ENCODE measurements at places on chromosomes 3 and 15.

GRCh38 chr3:138438896-138439295 is 4.5 kb downstream of the ESYT3 start:
- DNase-seq, result no peak

DNA sequence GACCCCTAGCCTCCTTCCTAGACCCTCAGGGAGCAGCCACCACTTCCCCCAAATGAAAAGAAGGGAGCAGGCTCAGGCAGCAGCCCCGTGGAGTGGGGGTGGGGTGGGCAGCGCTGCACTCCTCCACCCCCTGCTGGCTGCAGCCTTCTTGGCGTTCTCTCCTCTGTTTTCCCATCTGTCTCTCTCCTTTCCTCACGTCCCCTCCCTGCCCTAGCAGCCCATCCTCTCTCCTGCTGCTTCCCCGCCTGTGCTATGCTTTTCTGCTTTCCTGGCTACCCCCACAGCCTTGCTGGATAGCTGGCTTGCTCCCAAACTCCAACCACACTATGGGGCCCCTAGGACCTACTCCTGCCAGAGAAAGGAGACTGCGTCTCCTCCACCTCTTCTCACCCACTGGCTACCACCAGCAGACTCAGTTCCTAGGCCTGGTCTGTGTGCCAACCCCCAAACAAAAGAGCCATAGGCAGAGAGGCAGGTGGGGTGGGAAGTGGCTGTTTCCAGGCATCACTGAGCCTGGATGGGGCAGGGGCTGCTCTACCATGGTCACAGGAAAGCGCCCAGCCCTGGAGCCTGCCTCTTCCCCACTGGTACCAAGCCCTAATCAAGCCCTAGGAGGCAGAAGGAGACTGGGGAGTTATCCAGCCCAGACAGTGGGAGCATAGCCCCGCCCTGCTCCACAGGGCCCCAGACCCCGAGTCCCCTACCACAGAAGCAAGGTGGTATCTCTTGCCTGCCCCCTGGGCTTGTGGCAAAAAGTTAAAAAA is 3.4 kb upstream of the DISP2 start:
- peak; percentile 94 for DNase-seq

GRCh38 chr15:75036212-75036616 is 12.8 kb downstream of the PPCDC start:
- DNase-seq, result no peak

DNA sequence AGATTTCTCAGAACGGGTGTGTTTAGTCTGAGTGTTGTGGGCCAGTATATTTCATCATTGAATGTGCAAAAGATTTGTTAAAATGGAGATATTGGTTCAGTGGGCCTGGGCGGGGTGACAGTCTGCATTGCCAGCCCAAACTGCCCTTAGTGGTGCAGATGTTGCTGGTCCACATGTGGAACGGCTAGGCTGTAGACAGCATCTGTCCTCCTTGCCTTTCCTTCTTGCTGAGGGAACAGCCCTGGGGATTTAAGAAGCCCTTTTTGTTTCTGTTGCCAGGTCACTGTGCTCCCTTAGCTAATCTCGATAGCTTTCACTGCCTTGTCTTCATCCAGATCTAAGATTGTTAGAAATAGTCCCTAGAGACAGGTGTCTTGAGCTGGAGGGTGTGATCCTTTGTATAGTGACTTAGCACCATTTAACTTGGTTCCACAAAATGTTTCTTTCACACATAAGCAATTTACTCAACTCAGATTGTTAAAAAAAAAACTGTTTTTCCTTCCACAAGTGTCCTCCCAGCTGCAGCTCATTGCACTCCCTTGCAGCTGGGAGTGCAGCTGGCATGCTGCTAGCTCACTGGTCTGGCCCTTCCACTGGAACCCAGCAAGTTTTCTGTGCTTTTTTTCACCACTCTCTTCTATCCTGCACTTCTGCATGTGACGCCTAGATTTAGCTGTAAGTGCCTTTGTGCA is 37.5 kb downstream of the GAP43 start:
- no peak for DNase-seq

DNA sequence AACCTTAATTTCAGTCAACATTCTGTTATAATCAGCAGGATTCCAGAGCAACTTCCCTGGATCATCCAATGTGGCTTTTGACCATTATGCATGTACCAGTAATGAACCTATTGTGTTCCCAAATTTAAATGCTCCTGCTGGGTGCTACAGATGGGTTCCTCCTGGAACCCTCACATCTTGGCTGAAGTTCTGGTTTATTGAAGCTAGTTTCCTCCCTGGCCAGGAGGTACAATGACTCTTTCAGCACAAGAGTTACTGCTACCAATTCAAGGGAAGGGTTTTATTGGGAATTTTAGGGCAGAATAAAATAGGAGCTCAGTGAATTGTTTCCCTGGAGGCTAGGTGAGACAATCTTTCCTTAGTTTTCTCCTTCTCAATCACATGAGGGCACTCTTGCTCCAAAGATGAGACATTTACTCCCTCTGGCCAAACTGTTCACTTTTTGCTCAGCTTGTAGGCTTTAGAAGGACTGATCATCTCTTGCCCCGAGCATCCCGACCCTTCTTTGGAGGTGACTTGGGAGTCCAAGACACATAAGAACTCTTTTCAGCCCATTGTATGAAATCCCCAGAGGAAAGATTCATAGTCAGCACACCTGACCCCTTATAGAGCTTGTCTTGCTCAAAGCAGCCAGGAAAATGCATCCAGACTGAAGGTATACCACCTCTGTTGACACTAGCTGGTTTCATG is 8.8 kb upstream of the NPHP3 start:
- DNase-seq, result peak; percentile 68

- peak; percentile 78 for DNase-seq
Measured at GRCh38 chr3:88863196-88863595, 244.2 kb upstream of the EPHA3 start.

- DNase-seq, result no peak
Measured at GRCh38 chr15:28997791-28998190, 112.0 kb downstream of the APBA2 start.

- no peak for DNase-seq
Measured at GRCh38 chr3:187186375-187186774, 10.9 kb upstream of the RTP1 start.

DNA sequence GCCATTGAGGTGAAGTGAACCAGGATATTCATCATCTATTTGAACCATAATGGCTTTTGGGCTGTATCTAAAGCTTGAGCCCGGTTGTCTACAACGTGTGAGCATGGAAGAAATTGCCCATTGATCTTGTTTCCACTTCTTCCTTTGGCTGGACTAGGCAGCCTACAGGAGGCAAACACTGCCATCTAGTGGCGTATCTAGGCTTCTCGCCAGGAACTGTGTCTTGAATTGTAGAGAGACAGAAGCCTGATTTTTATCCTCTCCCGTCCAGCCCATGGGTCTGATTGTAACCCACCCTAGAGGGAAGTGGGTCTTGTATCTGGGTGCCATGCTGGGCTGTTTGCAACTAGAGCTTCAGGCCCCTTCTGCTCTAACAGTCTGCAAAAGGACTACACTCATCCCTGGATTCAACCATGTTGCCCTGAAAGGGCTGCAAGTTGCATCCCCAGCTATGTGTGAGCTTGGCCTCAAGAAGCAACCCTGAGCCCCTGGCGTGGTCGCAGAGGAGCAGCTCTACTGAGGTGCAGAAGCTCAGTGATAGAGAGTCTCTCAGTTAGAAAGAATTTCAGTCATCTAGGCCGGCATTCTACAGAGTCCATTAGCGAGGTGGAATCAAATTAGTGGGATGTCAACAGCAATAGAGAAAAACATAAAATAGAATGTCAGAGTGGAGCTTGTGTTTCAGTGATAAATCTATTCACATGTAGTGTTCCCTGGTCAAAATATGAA is 170.2 kb upstream of the UMPS start:
- peak; percentile 82 for DNase-seq

- DNase-seq, result no peak
Measured at GRCh38 chr3:187012609-187013051, 82.3 kb downstream of the ST6GAL1 start.

DNA sequence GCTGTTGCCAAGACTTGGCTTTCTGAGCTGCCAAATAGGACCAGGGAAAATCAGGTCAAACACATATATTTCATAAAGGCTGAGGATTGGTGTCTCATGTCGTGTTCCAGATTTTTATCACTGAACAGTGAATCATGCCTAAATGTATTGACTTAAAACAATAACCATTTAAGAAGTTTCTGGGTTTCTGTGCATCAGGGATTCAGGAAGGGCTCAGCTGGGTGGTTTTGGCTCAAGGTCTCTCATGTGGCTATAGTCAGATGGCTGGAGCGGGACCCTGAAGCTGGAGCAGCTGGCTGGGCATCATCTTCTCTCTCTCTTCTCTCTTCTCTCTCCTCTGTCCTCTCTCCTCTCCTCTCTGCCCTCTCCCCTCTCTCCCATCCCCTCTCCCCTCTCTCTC is 10.7 kb upstream of the RFTN1 start:
- no peak for DNase-seq

GRCh38 chr3:182843478-182843877 is 50.2 kb downstream of the ATP11B start:
- DNase-seq, result no peak

- no peak for DNase-seq
Measured at GRCh38 chr15:76935620-76936019, 4.1 kb downstream of the RCN2 start.

GRCh38 chr3:190048932-190049441 is 71.7 kb downstream of the P3H2 start:
- peak; percentile 86 for DNase-seq

DNA sequence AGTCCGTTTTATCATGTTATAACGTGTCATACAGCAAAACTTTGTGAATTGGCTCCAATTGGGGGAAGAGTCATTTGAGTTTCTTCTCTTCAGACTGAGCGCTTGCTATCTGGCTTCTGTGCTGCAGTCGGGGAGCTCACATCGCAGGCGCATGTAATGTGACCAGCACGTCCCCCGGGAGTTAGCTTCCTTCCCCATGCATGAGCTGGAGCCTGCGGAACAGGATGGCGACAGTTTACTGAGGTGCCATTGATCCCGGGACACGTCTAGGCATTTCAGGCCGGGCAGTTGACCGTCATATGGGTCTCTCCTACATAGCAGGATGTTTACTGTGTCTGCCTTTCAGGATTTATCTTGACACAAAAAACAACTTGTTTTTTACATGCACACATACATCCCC is 44.8 kb downstream of the CMTM8 start:
- DNase-seq, result no peak

GRCh38 chr3:184694716-184695115 is 17.1 kb downstream of the MAGEF1 start:
- DNase-seq, result no peak

- DNase-seq, result no peak
Measured at GRCh38 chr15:57500256-57500655, 91.4 kb upstream of the MYZAP start.

GRCh38 chr3:124250053-124250452 is 258.1 kb upstream of the ROPN1 start:
- DNase-seq, result peak; percentile 35

DNA sequence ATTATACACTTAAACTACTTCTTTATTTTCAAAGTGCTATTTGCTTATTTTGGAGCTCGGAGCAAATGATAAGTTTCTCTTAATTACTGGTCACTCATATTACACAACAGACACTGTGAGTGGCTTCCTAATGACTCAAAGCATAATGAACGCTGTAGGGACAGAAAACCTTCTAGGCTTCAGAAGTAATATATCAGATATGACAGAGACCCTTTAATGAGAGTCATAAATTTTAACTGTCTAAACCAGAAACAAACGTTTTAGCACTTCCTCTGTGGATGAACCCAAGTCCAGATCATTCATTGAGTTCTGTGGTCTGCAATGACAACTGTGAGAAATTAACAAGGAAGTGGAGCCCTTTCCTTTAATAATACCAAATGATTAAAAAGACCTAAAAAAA is 66.6 kb downstream of the ARPP21 start:
- no peak for DNase-seq
